ENCODE measurements at places on chromosomes 4 and X. TPM values are rescaled to one million over a fixed set of nuclear protein-coding genes. Genes with fewer than 3 reads are reported as not detected.

- H3K27ac ChIP-seq, result no peak overlapping the region
- no peak for DNase-seq
- H3K4me1 ChIP-seq, result no peaks in the 10 kb centered on the region
- H3K27me3 ChIP-seq, result no peaks in the 10 kb centered on the region
These were observed 218.1 kb upstream of the FAT4 start for GRCh38 chr4:125096662-125097061.

- no peak for DNase-seq
- H3K36me3 ChIP-seq, result no peaks in the 10 kb centered on the region
- H3K4me1 ChIP-seq, result no peaks in the 10 kb centered on the region
- H3K27ac ChIP-seq, result no peak overlapping the region
- no peaks in the 10 kb centered on the region for H3K27me3 ChIP-seq
- no peak overlapping the region for H3K4me3 ChIP-seq
These were observed 18.6 kb upstream of the TMEM185A start for GRCh38 chrX:149650162-149650561.

DNA sequence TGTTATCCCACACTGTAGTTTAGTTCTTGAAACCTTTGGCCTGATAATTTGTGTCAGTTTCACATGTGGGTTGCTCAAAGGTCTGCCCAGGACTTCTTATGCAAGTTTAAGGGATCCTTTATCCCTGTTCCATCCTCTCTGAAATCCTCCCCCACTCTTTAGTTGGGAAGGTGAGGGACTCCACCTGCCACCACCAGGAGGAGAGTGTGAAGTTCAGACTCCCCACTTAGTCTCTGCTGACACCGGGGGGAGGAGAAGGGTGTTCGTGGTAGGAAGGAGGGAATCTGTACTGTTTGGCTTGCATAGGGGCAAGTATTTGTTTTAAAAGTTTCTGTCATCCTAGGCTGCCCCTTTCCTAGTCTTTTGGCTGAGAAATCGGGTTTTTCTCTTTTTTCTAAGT is 211.8 kb downstream of the PPP4R3C start:
- H3K36me3 ChIP-seq, result no peaks in the 10 kb centered on the region
- H3K4me1 ChIP-seq, result no peaks in the 10 kb centered on the region
- DNase-seq, result no peak
- no peaks in the 10 kb centered on the region for H3K27me3 ChIP-seq
- H3K27ac ChIP-seq, result no peak overlapping the region
- H3K4me3 ChIP-seq, result no peak overlapping the region

GRCh38 chr4:53376900-53377299 is 541 bp upstream of the FIP1L1 start:
- H3K4me3 ChIP-seq, result peak overlapping the region; percentile 86
- H3K4me1 ChIP-seq, result peaks cover 9% of the 10 kb centered on the region
- no peak for DNase-seq
- H3K27ac ChIP-seq, result peak overlapping the region; percentile 86

DNA sequence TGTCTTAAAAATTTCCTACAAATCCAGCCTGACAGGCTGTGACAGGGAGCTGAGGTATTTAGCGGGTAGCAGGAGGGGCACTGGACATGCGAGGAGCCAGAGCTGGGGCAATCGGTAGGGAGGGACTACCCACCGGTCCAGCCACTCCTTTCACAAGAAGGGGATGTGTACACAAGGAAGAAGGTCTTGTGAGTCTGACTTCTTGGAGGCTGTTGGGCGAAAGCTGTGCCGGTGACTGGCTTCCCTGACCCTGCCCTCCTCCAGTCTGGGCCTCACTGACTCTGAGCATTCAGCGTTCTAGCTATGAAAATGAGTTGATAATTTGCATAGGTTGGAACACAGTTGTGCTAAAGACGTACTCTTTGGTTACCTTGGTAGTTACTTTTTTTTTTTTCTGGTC is 12.7 kb upstream of the CXCL8 start:
- H3K27ac ChIP-seq, result no peak overlapping the region
- H3K4me3 ChIP-seq, result no peak overlapping the region
- no peaks in the 10 kb centered on the region for H3K4me1 ChIP-seq
- H3K27me3 ChIP-seq, result no peaks in the 10 kb centered on the region
- H3K36me3 ChIP-seq, result no peaks in the 10 kb centered on the region

GRCh38 chrX:23332888-23333821 is 1.5 kb upstream of the PTCHD1 start:
- H3K36me3 ChIP-seq, result no peaks in the 10 kb centered on the region
- no peak overlapping the region for H3K4me3 ChIP-seq
- no peaks in the 10 kb centered on the region for H3K4me1 ChIP-seq
- H3K27ac ChIP-seq, result no peak overlapping the region
- peaks cover 27% of the 10 kb centered on the region for H3K27me3 ChIP-seq

DNA sequence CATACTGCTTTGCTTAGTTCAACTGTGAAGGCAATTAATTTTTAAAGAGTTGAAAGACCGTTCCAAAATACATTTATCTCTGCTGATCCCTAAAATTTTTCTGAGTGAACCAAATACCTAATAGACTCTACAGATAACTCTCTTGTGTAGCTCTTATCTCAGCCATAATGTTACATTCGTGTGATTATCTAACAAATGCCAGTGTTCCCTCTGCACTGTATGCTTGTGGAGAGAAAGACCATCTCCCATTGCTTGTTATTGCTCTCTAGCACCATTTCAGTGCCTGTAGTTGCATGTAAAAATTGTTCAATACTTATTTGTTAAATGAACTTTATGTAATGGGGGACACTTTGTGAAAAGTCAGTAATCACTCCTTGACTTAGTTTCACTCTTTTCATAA is 81.3 kb upstream of the ATOH1 start:
- no peak overlapping the region for H3K4me3 ChIP-seq
- no peak for DNase-seq
- no peaks in the 10 kb centered on the region for H3K27me3 ChIP-seq
- H3K36me3 ChIP-seq, result no peaks in the 10 kb centered on the region
- H3K4me1 ChIP-seq, result no peaks in the 10 kb centered on the region

DNA sequence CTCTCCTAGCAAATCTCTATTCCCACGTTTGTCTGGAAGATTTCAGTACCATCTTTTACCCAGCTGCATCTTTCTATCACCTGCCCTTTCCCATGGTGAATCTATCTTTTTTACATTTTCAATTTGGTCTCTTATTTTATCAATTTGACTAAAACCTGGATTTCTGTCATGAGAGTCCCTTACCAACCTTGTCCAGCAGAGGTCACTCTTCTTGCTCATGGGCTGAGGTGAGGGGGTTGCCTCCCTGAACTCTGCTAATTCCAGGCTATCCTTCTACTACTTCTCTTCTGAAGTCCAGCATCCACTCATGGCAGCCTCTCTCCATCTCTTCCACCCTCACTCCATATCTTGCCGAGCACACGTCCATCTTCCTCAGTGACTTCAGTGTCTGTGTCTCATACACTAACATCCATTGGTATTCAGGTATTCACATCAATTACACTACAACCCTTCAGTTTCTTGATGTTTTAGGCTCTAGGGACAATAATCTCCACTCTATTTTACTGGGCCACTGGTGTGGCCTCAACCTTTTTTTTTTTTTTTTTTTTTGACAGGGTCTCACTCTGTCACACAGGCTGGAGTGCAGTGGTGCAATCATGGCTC is 17.8 kb upstream of the ZNF827 start:
- H3K27me3 ChIP-seq, result no peaks in the 10 kb centered on the region
- H3K36me3 ChIP-seq, result no peaks in the 10 kb centered on the region
- DNase-seq, result peak; percentile 50
- H3K4me3 ChIP-seq, result no peak overlapping the region
- H3K4me1 ChIP-seq, result no peaks in the 10 kb centered on the region

DNA sequence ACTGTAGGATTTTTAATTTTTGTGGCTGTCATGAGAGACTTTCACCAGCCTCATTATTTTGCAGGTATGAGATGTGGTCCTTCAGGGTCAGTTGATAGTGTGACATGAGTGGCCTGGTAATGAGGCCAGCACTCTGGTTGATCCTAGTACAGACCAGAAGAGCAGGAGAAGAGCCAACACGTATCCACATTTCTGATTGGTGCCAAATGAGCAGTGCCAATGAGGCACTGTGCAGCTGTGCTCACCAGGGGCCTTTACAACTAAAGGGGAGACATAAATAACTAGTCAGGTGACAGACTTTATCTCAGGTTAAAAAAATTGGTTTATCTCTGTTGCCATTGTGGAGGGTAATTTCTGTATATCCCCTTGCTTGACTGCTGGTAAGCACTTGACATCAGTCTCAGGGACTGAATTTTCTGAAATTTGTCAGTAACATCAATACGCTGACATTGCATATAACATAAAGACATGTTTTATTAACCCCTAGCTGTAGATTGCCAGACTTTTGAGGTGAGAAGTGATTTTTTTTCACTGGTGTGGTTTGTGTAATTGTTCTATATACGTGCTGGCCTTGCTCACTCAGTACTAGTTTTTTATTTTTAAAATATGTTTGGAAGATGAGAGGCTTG is 101.2 kb downstream of the AFF1 start:
- no peak for DNase-seq
- no peaks in the 10 kb centered on the region for H3K36me3 ChIP-seq
- H3K27ac ChIP-seq, result no peak overlapping the region
- peaks cover 19% of the 10 kb centered on the region for H3K4me1 ChIP-seq

DNA sequence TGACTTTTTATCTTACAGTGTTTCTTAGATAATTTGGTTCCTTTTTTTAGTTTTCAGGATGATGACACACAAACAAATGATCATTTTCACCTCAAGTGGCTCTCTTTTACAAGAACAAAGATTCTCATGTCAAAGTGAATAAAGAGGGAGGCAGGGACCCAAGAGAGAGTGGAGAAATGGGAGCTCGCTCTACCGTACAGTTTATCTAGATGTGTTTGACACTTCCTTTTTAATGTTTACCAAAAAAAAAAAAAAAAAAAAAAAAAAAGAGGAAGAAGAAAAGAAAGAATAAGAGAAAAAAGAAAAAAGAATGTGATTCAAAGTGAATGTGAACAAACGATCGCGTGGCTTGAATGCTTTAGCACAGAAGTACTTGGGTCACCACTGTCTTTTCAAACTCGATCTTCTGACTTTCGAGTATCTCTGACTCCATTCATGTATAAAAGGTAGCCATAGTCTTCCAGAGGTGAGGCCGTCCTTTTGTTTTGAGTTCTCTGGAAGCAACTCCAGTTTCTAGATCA is 75.6 kb upstream of the GRXCR1 start:
- no peak for DNase-seq
- no peak overlapping the region for H3K4me3 ChIP-seq
- no peaks in the 10 kb centered on the region for H3K4me1 ChIP-seq
- no peaks in the 10 kb centered on the region for H3K27me3 ChIP-seq
- no peaks in the 10 kb centered on the region for H3K36me3 ChIP-seq

DNA sequence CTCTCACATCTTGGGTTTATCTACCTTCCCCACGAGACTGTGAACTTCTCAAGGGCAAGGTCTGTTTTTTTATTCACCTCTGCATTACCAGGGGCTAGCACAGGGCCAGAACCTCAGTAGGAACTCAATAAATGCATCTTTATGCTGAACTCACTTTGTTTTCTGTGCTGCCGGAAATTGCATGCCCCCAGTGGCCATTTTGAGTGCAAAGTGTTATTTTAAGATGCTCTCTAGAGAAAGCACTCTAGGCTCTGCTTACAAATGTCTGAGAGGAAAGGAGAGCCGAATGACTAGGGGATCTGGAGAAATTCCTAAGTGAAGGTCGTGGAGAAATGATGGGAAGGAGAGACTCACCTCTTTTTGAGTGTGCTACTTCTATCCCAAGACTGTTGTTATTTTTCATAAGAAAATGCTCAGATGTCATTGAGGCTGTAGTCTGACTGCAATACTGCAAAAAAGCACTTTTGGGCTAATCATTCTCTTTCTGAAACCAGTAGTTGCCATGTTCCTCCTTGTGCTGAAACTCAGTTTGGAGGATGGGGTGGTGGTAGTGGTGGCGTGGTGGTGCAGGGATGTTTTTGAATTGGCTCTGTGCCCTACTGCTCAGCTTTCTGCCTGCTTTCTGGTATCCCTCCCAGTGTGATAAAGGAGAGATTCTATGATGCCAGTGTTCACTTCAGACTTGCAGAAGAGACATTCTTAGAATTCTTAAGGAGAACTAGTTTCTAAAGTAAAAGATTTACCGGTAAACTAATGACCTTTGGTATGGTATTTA is 41.3 kb downstream of the DOCK11 start:
- no peaks in the 10 kb centered on the region for H3K36me3 ChIP-seq
- H3K4me1 ChIP-seq, result no peaks in the 10 kb centered on the region
- no peaks in the 10 kb centered on the region for H3K27me3 ChIP-seq
- H3K4me3 ChIP-seq, result no peak overlapping the region
- H3K27ac ChIP-seq, result no peak overlapping the region

GRCh38 chr4:22473268-22473667 is 42.6 kb downstream of the ADGRA3 start:
- H3K27ac ChIP-seq, result no peak overlapping the region
- no peak for DNase-seq
- no peaks in the 10 kb centered on the region for H3K27me3 ChIP-seq
- H3K36me3 ChIP-seq, result no peaks in the 10 kb centered on the region
- H3K4me3 ChIP-seq, result no peak overlapping the region
- peaks cover 7% of the 10 kb centered on the region for H3K4me1 ChIP-seq

Gene CTAG2
- not detected for total RNA-seq

Gene SPANXB1
- not detected for total RNA-seq

Gene CCDC120
- 11.3 TPM for total RNA-seq

Gene JAKMIP1
- 0.42 TPM for total RNA-seq

Gene EMD
- total RNA-seq, result 44.4 TPM

Gene TMEM144
- total RNA-seq, result 28.6 TPM

Measured in colonic mucosa (tissue), 4 donors.